ENCODE measurements at places on chromosomes 11 and 22.

DNA sequence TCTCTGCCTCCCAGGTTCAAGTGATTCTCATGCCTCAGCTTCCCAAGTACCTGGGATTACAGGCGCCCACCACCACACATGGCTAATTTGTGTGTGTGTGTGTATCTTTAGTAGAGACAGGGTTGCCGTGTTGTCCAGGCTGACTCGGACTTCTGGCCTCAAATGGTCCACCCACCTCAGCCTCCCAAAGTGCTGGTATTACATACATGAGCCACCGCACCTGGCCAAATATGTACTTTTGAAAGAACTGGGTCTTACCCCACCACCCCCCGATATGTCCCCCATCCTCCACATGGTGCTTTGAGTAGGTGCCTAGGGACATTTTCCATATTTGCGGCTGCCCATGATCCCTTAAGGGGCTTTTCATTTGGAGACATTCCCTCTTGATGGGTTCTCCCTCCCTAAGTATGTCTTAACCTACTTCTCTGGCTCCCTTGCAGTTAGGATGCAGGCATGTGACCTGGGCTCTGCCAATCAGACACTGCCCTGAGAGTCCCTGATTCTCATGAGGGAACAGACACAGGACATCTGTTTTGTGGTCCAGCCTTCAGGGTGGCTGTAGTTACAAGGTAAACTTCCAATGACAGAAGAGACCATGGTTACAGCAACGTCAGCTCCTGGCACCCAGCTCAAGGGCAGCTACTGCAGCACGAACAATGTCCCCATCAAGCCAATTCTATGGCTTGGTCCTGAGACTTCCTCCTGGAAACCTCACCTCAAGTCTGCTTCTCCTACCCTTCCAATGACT, 48.4 kb downstream of the CHST1 start:
- H3K27ac ChIP-seq, result no peak overlapping the region
- no peak overlapping the region for H3K4me3 ChIP-seq
- DNase-seq, result no peak
- H3K27me3 ChIP-seq, result no peaks in the 10 kb centered on the region

GRCh38 chr11:27697679-27698275, 2.5 kb downstream of the BDNF start:
- no peak overlapping the region for H3K27ac ChIP-seq
- H3K4me1 ChIP-seq, result peaks cover 30% of the 10 kb centered on the region
- H3K27me3 ChIP-seq, result peaks cover 45% of the 10 kb centered on the region
- no peaks in the 10 kb centered on the region for H3K36me3 ChIP-seq
- no peak for DNase-seq

DNA sequence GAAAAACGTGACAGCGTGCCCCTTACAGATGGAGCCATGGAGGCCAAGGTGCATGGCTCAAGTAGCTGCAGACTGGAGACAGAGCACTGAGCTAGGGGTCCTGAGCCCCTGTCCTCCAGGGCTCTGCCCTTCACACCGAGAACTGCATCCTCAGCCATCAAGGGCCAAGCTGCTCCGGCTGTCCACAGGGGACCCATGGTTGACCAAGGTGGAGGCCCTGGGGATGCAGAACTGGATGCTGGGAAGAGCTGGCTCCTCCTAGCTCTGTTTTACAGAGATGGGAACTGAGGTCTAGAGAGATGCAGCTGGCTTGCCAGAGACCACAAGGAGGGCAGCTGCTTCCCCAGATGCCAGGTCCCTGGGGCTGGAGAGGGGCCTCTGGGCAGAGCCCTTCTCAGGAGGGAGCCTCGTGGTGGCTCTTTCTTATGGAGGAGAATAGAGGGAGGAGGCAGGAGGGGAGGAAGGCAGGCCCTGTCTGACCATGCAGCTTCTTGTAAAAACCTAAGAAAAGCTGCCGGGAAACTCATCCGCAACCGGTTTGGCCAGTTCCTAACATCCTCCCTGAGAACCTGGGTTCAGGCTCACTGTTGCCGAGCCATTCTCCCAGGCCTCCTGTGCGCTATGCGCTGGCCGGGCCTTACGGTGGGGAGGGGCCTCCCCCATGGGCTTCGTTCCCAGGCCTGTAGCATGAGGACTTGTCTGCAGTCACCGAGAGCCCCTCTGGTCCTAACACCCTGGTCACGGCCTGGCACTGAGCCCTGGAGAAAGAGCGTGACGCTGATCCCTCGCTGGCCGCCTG, 80.6 kb downstream of the WNT7B start:
- no peaks in the 10 kb centered on the region for H3K4me1 ChIP-seq
- no peak overlapping the region for H3K4me3 ChIP-seq
- H3K27ac ChIP-seq, result no peak overlapping the region
- no peak for DNase-seq
- H3K27me3 ChIP-seq, result peaks cover 25% of the 10 kb centered on the region

- peaks cover 27% of the 10 kb centered on the region for H3K27me3 ChIP-seq
- H3K27ac ChIP-seq, result no peak overlapping the region
- H3K4me1 ChIP-seq, result no peaks in the 10 kb centered on the region
- H3K36me3 ChIP-seq, result no peaks in the 10 kb centered on the region
- no peak for DNase-seq
Measured at GRCh38 chr11:20592741-20593140, 6.7 kb upstream of the SLC6A5 start.

GRCh38 chr11:133078591-133079404, 453.5 kb downstream of the OPCML start:
- no peak overlapping the region for H3K27ac ChIP-seq
- peaks cover 5% of the 10 kb centered on the region for H3K4me1 ChIP-seq
- H3K27me3 ChIP-seq, result peaks cover 7% of the 10 kb centered on the region
- H3K4me3 ChIP-seq, result no peak overlapping the region
- no peak for DNase-seq
- H3K36me3 ChIP-seq, result no peaks in the 10 kb centered on the region

DNA sequence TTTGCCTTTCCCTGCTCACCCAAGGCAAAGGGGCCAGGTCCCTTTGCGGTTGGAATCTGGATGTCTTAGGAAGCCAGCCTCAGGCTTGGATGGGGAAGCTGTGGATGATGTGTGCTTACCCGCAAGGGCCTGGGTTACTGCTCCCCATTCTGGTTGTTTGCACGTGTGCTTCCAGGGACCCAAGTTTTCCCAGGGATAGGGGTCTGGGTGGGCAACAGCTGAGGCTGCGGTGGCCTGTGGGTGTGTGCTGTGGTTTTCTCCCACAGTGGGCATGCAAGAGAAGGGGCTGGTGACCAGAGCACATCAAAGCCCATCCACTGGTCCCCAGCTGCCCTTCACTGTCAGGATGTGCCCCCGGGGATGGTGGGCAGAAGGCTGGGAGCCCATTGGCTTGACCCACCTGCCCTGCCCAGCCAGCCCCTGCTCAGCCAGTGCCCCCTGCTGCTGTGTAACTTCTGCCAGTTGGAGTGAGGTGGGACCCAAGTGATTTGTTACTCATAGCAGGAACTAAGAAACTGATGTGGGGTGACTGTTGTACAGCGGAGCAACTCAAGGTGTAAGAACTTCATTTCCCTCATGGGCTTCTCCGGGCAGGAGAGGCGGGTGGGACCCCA, 3.3 kb downstream of the CAPN5 start:
- no peaks in the 10 kb centered on the region for H3K27me3 ChIP-seq
- no peaks in the 10 kb centered on the region for H3K36me3 ChIP-seq
- H3K4me1 ChIP-seq, result peaks cover 23% of the 10 kb centered on the region
- H3K27ac ChIP-seq, result no peak overlapping the region
- no peak overlapping the region for H3K4me3 ChIP-seq

DNA sequence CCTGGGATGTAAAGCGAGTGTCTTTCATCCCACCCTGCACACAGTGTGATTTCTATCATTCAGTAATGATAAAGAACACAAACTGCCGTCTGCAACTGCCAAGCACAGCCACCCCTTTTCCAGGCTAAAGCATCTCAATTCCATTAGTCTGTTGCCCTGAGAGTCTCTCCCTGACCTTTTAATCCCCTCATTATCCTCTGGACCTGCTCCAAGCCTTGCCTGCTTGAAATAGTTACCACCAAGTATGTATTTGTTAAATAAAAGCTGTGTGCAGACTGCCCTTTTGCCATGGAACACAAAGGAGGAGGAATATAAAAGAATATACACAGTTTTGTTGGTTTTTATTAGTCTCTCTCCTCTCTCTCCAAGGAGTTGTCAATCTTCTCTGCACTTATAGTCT, 13.0 kb downstream of the GRAP2 start:
- H3K4me3 ChIP-seq, result no peak overlapping the region
- no peaks in the 10 kb centered on the region for H3K36me3 ChIP-seq
- H3K4me1 ChIP-seq, result peaks cover 30% of the 10 kb centered on the region
- H3K27ac ChIP-seq, result peak overlapping the region; percentile 19
- no peak for DNase-seq

GRCh38 chr11:27916541-27917100, 191.3 kb downstream of the KIF18A start:
- no peaks in the 10 kb centered on the region for H3K27me3 ChIP-seq
- no peak for DNase-seq
- H3K4me3 ChIP-seq, result no peak overlapping the region
- H3K4me1 ChIP-seq, result no peaks in the 10 kb centered on the region
- no peaks in the 10 kb centered on the region for H3K36me3 ChIP-seq
- no peak overlapping the region for H3K27ac ChIP-seq

- H3K27ac ChIP-seq, result no peak overlapping the region
- H3K4me1 ChIP-seq, result no peaks in the 10 kb centered on the region
- DNase-seq, result no peak
- H3K27me3 ChIP-seq, result no peaks in the 10 kb centered on the region
Measured at GRCh38 chr11:60706931-60707330, 7.5 kb downstream of the MS4A8 start.
